Endothelial cell of umbilical vein (primary cell): ENCODE measurements at places on chromosomes 11 and 22. TPM values are rescaled to one million over a fixed set of nuclear protein-coding genes. Genes with fewer than 3 reads are reported as not detected.

FAM180B gene
- not detected in 2 replicates for total RNA-seq

RIN1 gene
- total RNA-seq, result 9.1 and 10.2 TPM in 2 replicates

SNU13 gene
- total RNA-seq, result 138 TPM in 2 replicates

BAD gene
- total RNA-seq, result 61.6 and 65.3 TPM in 2 replicates

OR52N4 gene
- total RNA-seq, result not detected in 2 replicates

HPX gene
- 1.3 and 2.1 TPM in 2 replicates for total RNA-seq

MYO18B gene
- not detected in 2 replicates for total RNA-seq

TPBGL gene
- not detected in 2 replicates for total RNA-seq

SLC5A1 gene
- total RNA-seq, result not detected in 2 replicates

POU2AF2 gene
- not detected in 2 replicates for total RNA-seq

TESMIN gene
- 3.1 and 6.1 TPM in 2 replicates for total RNA-seq

OMP gene
- total RNA-seq, result 0.76 and 0.80 TPM in 2 replicates

FBXO3 gene
- total RNA-seq, result 20.8 and 23.1 TPM in 2 replicates

APOBEC3G gene
- total RNA-seq, result 2.9 and 5.1 TPM in 2 replicates

MS4A4E gene
- total RNA-seq, result not detected in 2 replicates

XKR3 gene
- not detected in 2 replicates for total RNA-seq

TYR gene
- not detected in 2 replicates for total RNA-seq

MCAM gene
- total RNA-seq, result 1,012 and 1,027 TPM in 2 replicates

B3GAT1 gene
- not detected in 2 replicates for total RNA-seq

IGLL1 gene
- not detected in 2 replicates for total RNA-seq

NLRP10 gene
- not detected in 2 replicates for total RNA-seq

TREH gene
- total RNA-seq, result not detected in 2 replicates

SLC22A12 gene
- not detected in 2 replicates for total RNA-seq

CTR9 gene
- 33.2 and 33.4 TPM in 2 replicates for total RNA-seq

HEPN1 gene
- not detected in 2 replicates for total RNA-seq

CNTF gene
- 2.9 and 3.3 TPM in 2 replicates for total RNA-seq

DSCAML1 gene
- total RNA-seq, result not detected in 2 replicates

OR4D5 gene
- total RNA-seq, result not detected in 2 replicates

OR10D3 gene
- not detected in 2 replicates for total RNA-seq

IL10RA gene
- total RNA-seq, result 0.14 TPM in 1 of 2 replicates, not detected in the other

SLC22A25 gene
- not detected in 2 replicates for total RNA-seq

APOA5 gene
- not detected in 2 replicates for total RNA-seq

CARNS1 gene
- total RNA-seq, result 0.16 and 0.35 TPM in 2 replicates

PRDM11 gene
- 13.9 and 14.1 TPM in 2 replicates for total RNA-seq

SYNGR1 gene
- 3.7 and 3.8 TPM in 2 replicates for total RNA-seq

MRGPRX4 gene
- not detected in 2 replicates for total RNA-seq

INS gene
- total RNA-seq, result not detected in 2 replicates

LARGE2 gene
- total RNA-seq, result not detected in 2 replicates

HSD17B12 gene
- 96.5 and 96.6 TPM in 2 replicates for total RNA-seq

SEC14L2 gene
- total RNA-seq, result 22.7 and 28.8 TPM in 2 replicates

RBFOX2 gene
- total RNA-seq, result 125 and 129 TPM in 2 replicates
